ENCODE measurements at places on chromosomes 6 and 20.

DNA sequence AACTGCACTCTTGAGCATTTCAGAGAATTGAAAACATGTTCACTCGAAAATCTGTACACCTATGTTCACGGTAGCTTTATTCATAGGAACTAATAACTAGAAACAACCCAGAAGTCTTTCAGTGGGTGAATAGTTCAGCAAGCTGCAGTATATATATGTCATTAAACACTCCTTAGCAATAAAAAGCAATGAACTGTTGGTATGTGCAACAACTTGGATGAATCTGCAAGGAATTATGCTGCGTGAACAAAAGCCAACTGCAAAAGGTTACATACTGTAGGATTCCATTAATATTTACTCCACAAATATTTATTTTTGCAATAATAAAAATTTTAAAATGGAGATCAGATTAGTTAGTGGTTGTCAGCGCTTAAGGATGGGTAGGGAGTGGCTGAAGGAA lies 22.1 kb upstream of the FKBP1A start:
- no peak for DNase-seq

DNA sequence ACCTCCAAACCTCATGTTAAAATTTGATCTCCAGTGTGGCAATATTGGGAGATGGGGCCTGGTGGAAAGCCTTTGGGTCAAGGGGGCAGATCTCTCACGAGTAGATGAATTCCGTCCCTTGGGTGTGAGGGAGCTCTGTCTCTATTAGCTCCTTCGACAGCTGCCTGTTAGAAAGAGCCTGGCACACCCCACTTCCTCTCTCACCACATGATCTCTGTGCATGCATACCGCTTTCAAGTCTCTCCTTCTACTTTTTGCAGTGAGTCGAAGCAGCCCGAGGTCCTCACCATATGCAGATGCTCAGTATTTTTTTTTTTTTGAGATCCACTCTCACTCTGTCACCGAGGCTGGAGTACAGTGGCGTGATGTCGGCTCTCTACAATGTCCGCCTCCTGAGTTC lies 176.9 kb downstream of the SYNDIG1 start:
- peak; percentile 47 for DNase-seq

DNA sequence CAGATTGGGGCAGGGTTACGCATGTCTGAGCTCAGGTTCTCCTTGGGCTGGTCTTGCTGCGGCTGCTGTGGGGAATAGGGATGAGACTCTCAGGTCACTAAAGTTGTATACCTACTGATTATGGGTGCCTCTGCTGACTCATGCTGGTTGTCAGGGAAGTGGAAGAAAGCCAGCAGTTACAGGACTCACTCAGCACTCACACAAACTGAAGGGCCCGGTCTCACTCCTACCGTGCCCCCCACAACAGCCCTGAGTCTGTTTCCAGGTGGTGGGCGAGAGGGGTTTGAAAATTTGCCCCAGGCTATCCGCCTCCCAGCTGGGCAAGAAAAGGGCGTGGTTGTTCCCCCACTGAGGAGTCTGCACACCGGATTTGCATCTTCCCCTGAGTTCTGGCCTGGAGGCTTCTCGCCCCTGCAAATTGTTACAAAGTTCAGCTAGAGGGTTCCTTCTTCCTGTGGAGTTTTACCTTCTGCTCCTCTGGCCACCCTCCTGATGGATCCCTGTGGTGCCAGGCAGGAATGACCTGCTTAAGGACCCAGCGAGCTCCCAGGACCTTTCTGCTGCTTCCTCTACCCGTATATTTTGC lies 659.2 kb downstream of the HDGFL1 start:
- DNase-seq, result no peak

GRCh38 chr20:9129756-9130155 lies 60.9 kb downstream of the PLCB4 start:
- no peak for DNase-seq

Data from globus pallidus (tissue), 1 donor.